ENCODE measurements at places on chromosomes 3 and 15.

DNA sequence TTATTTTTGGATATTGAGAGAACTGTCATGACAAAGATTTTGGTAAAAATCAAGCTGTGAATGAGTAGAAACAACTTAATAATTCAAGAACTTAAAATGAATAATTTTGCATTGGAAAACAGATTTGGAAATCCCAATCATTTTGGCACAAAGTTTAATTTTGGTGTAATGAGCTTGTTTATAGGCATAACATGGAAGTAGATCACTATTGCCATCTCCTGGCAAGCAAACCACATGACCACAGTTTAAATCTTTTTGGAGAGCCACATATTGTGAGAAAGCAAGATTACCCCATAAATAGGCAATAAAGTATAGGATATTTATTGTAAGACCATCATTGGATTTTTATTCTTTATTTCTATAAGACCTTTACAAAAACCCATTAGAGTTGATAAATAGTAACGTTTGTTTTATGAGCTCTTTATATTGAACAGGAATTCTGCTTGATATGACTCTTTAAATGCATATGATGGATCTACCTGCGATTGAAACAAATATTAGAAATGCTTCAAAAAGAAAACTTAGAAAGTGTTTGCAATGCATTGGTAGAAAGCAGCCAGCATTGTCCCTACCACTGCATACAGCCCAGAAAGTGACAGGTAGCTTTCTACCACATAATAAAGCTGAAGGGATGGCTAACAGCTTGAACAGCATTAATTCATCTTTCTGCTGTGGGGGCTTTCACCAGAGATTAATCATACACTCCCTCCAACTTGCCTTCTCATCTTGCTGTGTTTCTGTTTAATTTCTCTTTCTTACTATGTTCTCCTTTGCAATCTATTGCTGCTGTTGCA is 766.8 kb downstream of the TBL1XR1 start:
- DNase-seq: no peak

- DNase-seq: no peak
Measured at GRCh38 chr15:42848846-42849245, 71.7 kb downstream of the TTBK2 start.

GRCh38 chr3:71600646-71601288 is 17.2 kb upstream of the FOXP1 start:
- no peak for DNase-seq

- no peak for DNase-seq
Measured at GRCh38 chr15:73683257-73683776, 866 bp upstream of the CD276 start.

DNA sequence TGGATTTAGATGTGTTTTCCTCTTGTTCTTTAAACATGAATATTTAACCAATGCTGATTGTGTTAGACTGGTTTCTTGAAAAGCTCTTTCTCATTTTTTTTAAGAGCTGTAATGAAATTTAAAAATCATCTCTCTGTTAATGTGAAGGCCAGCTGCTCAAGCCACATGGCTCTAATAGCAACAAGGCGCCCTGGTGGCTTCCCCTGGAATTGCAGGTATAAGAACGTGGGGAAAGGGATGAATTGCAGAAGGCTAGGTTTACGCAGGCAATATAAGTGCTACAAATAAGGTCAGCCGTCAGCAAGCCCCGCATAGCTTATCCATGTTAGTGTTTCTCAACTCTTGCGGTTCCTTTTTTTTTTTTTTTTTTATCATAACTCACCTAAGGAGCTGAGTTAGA is 108.5 kb downstream of the SAMMSON start:
- DNase-seq: no peak

- DNase-seq: no peak
Measured at GRCh38 chr3:23723930-23724329, 81.8 kb upstream of the UBE2E1 start.

GRCh38 chr15:29998033-29998432 is 84.7 kb upstream of the GOLGA8J start:
- no peak for DNase-seq

- no peak for DNase-seq
Measured at GRCh38 chr3:188605905-188606304, 451.9 kb downstream of the LPP start.

- DNase-seq: no peak
Measured at GRCh38 chr3:89434621-89435380, 327.4 kb downstream of the EPHA3 start.

DNA sequence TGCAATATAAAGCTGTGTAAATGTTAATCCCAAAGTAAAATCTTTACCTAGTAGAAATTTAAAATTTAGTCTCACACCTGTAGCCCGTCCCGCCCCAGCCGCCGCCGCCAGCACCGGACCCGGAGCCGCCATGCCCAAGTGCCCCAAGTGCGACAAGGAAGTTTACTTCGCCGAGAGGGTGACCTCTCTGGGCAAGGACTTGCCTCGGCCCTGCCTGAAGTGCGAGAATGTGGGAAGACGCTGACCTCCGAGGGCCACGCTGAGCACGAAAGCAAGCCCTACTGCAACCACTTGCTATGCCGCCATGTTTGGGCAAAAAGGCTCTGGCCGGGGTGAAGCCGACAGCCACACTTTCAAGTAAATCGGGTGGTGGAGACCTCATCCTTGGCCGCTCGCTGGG is 22.1 kb upstream of the TOP2B start:
- DNase-seq: no peak

DNA sequence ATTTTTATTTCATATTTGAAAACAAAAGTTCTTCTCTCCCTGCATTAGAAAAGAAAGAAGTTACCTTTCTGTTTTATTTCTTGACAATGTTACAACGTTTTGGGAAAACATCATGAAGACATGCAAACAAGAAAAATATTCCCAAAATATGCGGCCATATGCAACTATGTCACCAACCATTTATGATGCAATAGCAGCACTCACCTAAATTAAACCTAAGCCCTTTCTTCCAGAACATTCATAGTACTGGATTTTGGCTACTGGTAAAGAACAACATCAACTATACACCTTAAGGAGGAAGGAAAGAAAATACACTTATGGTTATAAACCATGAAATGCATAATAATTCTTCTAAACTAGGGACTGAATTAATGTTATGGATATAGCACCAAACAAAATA is 164.5 kb downstream of the PEAK1 start:
- no peak for DNase-seq

DNA sequence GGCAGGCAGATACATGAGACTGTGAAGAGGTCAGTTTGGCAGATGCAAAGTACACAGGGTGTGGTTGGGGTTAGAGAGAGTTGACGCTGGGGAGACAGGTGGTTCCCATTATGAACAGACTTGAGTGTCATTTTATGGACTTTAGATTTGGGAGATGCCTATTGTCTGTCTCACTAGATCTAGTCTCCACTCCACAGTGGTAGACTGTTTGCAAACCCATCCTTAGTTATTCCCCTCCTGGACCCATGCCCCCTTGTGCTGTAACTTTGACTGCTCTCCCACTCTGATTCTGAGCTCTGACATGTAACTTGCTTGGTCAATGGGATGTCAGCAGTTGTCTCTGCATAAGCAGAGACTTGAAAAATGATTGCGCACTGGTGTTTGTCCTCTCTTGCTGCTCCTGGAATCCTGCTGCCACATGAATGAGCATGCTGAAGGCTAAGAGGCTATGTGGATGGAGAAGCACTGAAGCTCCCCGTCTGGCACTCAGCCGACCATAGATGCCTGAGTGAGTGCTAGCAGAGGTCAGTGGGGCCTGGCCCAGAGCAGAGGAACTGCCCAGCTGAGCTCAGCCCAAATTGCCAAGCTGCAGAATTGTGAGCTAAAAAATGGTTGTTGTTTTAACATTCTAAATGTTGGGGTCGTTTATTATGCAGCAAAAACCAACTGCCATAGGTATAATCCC is 88.2 kb downstream of the FAM43A start:
- DNase-seq: no peak

- DNase-seq: no peak
Measured at GRCh38 chr3:184368586-184369183, 7.2 kb downstream of the POLR2H start.

GRCh38 chr3:108357042-108357441 is 60.7 kb downstream of the HHLA2 start:
- DNase-seq: no peak

GRCh38 chr15:31811641-31812040 is 218.7 kb upstream of the CHRNA7 start:
- no peak for DNase-seq

DNA sequence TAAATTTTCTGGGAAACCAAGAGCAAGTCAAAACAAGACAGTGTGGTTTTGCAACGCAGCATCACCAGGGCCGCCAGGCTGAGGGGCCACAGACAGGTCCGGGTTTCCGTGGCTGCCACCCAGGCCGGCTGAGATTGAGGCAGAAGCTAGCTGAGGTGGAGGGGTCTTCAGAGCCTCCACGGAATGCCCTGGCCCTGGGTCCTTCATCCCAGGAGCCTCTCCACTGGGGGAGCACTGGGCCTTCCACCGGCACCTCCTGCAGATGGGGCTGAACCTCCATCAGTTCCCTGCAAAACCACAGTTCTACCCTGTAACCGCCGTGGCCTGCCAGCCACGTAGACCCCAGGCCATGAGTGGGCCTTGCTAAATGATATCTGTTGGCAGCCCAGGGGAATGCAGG is 152.7 kb downstream of the CHSY1 start:
- DNase-seq: peak; percentile 12

DNA sequence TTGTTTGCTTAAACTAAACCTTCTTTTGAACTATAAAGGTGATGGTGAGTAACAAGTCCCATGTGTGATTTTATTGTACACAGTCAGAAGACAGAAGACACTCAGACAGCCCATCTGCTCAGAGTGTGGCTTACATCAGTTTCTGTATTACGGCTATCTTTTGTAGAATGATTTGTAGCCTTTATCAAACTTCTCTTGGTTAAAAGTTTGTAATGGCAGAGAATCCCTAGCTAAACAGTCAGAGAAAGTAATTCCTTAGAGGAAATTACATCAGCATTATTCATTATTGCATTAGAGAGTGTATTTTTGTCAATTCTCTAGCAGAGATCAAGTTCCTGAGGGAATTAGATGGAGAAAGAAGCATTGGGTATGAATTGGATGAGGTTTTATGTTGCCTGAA is 500.8 kb downstream of the CNTN4 start:
- no peak for DNase-seq

- no peak for DNase-seq
Measured at GRCh38 chr3:58837141-58837843, 170.7 kb upstream of the FAM3D start.

GRCh38 chr3:169256796-169257522 is 406.6 kb downstream of the MECOM start:
- DNase-seq: no peak

DNA sequence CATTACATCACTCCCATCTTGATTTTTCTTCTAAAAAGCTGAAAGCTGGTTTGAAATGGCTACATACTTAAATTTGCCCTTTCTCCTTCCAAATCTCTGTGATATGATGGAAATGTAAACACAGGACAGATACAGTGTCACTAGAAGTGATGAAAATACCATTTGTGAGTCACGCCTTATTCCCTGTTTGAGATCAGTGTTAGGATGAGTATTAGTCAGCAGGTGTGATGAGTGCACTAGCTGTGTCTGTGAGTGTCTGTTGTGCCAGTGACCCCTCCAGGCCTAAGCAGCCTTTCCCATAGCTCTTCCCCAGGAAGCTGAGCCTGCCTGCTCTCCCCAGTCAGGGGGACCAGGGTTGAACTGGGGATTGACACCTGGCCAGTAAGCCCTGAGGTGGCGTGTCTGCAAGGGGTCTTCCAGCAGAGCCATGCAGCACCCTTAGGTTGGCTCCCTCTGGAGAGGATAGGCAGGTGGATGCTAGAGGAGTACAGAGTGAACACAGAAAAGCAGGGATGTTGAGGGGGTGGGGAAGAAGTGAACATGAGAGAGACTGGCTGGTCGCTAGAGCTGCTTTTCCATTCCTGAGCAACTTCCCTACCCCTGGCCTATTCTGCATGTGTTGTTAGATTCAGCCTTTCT is 92.0 kb downstream of the PDE8A start:
- DNase-seq: no peak

- no peak for DNase-seq
Measured at GRCh38 chr3:60651799-60652198, 599.5 kb downstream of the FHIT start.

DNA sequence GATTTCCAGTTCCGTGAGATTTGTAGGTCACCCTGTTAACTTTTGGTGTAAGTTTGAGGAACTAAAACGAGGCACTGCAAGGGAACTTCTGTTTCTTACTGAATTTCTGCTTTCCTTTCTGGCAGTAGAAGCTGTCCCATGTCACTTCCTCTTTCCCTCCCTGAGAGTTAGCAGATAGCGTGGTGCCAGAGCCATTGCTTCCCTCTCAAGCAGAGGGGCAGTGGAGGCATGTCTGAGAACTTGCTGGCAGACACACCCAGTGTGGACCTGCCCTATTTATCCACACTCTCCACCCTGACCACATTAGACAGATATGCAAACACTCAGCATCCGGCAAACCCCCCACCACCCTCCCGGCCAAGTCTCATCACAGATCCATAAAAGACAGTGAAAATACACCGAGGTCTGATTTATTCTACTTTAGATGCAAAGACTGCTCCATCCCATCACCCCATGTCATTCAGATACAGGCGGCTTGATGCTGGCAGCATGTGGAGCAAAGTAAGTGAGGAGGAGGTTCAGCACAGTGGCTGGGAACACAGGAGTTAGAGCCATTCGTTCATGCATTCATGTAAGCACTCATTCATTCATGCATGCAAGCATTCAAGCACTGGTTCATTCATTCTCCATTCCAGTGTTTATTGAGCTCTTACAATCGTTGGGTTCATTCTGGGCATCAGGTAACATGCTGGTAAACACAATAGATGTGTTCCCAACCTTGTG is 324.7 kb downstream of the SHQ1 start:
- no peak for DNase-seq

DNA sequence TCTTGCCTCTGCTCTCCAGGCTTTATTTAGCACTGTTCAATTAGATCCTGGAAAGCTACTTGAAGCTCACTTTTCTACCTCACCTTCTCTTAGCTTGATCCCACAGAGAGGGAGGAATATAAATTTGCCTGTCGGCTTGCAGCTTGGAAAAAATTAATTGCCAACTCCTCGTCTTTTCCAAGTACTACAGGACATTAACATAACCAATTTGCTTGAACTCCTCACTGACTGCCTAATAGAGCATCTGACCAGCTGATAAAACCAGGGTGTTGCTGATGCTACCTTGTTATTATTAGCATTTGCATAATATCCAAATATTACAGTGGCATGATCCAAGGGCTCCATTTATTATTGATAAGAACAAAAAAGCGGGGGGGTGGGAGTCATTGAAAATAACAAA is 561.8 kb downstream of the MCTP2 start:
- no peak for DNase-seq

- DNase-seq: no peak
Measured at GRCh38 chr15:67059127-67059553, 6.3 kb upstream of the SMAD3 start.

- DNase-seq: no peak
Measured at GRCh38 chr3:109432833-109433232, 95.5 kb upstream of the DPPA4 start.

- DNase-seq: no peak
Measured at GRCh38 chr3:34284959-34285826, 486.8 kb downstream of the PDCD6IP start.

GRCh38 chr3:71709908-71710511 is 15.2 kb downstream of the EIF4E3 start:
- DNase-seq: no peak

DNA sequence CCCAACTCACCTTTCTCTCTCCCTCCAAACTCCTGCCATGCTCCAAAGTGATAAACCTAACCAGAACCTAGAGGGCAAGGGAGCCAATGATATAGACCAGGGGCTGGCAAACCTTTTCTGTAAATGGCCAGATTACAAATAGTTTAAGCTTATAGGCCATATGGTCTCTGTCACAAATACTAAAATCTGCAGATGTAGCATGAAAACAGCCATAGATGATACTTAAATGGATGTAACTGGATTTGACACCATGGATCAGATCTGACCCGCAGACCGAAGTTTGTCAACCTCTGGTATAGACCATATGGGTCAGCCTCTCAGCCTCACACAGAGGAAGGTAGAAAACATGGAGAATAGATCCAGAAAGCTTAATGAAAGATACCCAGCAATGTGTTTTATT is 165.2 kb upstream of the STT3B start:
- no peak for DNase-seq
